ENCODE measurements at places on chromosomes 11 and 22.

DNA sequence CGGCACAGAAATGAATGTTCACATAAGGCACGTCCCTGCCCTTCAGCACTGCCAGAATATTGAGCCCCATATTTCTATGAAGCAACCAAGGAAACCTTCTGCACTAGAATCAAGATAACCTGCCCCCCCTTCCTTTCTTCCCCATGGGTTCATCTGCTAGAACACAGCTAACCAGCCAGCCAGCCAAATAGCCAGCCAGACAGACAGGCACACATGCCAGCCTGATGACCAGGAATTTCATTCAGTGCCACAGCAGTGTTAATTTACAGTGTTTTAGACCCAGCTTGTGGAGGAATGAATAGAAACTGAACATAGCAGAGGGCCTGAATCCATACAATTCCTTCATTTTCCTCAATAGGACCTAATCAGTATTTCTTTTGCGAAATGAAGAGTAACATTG, 57.0 kb downstream of the TENM4 start:
- DNase-seq: no peak

GRCh38 chr22:50060441-50061140, 2.5 kb upstream of the TTLL8 start:
- DNase-seq: no peak

- DNase-seq: no peak
These were observed 72.8 kb downstream of the LRRC32 start for GRCh38 chr11:76597533-76598425.

GRCh38 chr11:92744929-92745585, 224.4 kb upstream of the MTNR1B start:
- DNase-seq: no peak

GRCh38 chr11:133238027-133238426, 294.3 kb downstream of the OPCML start:
- no peak for DNase-seq

Measured in fibroblast of the aortic adventitia (primary cell).